ENCODE measurements at places on chromosomes 2 and 18.

DNA sequence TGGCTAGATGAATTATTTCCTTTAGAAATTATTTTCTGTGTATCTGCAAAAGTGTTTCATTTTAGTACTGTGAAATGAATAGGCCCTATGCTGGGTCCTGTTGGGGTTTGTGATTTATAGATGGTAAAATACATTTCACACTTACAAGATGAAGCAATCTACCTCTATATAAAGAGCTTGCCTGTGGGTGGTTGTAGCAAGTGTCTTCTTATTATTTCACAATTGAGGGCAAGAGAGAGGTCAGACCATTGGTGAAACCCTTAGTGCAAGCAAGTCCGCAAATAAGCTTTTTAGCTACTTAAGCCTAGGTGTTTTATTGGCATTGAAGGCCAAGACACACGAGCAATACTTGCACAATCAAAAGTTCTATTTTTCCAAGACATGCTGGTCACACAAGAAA lies 153.1 kb downstream of the FMNL2 start:
- DNase-seq: no peak

- no peak for DNase-seq
These were observed 358.1 kb upstream of the SYT4 start for GRCh38 chr18:43635397-43635796.

- peak; percentile 45 for DNase-seq
These were observed 232.6 kb upstream of the LYPD1 start for GRCh38 chr2:132902626-132903025.

DNA sequence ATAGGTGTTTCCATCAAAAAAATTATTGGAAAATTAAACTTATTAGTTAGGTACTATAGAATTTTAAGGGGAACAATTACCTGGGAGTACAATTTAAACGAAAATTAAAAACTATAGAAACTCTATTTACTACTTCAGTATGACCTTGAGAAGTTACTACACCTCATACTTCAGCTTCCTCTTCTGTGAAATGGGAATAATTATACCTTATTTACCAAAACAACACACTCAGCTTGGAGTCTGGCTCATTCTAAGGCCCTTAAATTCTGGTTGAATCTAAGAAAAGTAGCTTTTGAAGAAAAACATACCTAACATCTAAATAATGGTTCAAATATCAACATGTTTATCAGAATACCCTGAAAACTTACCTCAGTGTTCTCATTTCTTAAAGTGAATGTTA lies 2.7 kb downstream of the NABP1 start:
- no peak for DNase-seq

GRCh38 chr2:56224316-56224715 lies 40.5 kb downstream of the CCDC85A start:
- no peak for DNase-seq

DNA sequence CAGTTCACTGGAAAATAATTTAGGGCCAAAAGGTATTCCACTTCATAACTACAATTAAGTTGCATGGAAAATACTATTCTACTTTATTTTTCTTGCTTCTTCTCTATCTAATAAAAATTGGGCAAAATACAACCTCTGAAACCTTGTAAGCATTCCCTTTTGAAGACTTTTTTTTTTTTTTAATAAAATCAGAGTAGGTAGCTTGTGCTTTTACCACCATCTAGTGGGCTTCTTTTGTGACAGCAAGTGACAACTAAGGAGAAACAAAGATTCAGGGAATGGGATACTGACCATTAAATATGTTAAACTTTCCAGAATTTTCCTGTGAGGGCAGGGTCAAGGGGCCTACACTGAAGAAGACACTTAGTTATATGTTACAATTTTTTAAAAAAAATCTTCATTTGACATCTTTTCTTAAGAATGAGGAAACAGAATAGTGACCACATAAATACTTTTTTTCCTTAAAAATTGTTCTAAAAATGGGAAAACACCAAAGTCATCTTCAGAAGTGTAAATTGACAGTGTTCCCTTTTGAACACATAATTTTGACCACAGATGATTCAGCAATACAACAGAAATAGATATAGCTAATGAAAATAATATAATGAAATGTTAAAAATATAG lies 1183.2 kb upstream of the ACVR2A start:
- peak; percentile 51 for DNase-seq

- no peak for DNase-seq
These were observed 426.7 kb upstream of the PKDCC start for GRCh38 chr2:41621095-41621494.

DNA sequence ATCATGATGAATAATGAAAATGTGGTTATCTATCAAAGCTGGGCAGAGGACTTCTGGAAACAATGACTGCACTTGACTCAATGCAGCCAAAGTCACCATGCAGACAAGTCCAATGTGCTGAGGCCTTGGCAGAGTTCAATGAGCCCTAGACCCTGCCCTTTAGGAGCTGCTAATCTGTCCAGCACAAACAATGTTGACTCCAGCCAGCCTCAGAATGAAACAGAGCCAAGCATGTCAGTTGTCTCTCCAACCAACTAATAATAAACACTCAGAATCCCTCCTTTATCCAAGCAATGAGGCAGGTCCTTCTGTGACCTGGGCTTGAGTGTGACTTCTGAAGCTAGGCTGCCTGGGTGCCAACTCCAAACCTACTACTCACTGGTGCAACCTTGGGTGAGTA lies 270.6 kb downstream of the BCL11A start:
- no peak for DNase-seq

DNA sequence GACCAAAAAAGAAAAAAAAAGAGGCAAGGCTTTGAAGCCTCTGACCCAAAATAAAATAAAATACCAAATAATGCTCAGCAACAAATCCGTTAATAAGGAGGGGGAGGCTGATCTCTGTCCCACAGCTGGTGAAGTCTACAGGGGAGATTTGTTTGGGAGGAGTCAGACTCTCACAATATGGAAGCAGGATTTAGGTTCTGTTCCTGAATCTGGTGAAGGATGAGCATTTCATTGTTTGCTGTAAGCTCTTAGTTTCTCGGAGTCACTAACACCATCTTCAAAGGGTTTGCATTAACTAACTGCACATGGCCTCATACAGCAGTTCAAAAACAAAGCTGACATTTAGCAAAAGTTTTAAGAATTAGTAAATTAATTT lies 339.4 kb upstream of the TNP1 start:
- no peak for DNase-seq

- no peak for DNase-seq
These were observed 241.1 kb downstream of the SMAD2 start for GRCh38 chr18:47689371-47689770.

GRCh38 chr2:85183479-85183878 lies 50.3 kb downstream of the TCF7L1 start:
- peak; percentile 71 for DNase-seq

- DNase-seq: peak; percentile 3
These were observed 69.0 kb upstream of the DSG1 start for GRCh38 chr18:31248783-31249521.

DNA sequence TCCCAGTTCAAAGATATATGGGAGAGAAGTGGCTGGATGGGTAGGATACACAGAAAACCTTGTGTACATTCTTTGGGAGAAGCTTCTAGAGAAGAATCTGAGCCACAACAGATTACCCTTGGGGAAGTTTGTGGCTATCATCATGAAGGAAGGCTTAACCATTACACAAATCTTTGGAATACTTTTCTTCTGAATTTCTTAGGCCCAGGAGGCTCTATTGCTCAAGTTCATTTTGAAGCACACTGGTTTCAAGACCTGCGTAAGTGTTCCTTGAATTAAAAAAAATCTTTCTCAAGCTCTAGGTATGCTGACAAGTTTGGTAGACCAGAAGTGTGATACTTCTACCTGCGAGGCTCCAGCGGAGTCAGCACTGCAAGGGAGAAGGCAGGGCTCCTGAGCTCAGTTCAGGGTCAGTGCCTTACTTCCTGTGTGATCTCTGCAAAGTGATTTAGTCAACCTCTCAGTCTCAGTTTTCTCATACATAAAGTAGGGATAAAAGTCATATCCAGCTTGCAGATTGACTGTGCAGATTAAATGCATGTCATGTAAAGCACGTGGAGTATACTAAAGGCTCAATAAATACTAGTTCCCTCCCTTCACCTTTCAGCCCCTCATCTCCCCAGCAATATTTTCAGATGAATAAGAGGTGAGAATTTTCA lies 438.6 kb downstream of the DLGAP1 start:
- peak; percentile 43 for DNase-seq

DNA sequence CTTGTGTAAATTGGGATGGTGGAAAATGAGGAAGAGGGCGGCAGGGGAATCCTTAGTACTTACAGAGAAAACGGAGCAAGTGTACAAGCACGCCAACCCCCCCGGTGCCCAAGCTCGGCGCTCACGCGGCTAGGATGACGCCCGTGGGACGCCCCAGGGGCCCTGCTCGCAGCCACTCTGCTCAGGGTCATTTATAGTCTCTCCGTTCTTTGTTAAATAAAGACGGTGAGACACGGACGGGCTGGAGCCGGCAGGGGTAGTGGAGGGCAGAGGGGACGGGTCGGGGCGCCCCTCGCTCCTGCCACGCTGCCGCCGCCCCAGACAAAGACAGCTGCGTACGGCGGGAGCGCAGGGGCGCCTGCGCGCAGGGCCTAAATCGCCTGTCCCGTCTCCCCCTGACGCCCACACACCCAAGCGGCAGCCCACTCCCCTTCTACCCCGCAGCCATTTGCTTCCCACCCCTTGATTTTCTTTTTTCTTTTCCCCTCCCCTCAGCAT lies 37.8 kb downstream of the PCBP1 start:
- peak; percentile 57 for DNase-seq

DNA sequence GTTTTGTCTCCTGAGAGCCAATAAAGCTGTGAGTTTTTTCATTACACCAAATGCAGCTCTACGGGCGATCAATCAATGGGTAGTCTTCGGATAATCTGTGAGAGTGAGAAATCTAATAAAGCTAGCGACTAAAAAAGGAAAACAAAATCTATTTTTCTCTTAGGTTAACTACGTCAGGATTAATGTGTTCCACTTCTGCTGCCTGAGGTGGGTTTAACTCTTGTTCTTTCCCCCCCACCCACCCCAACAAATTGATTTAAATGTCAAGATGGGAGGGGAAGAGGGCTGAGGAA lies 63.0 kb upstream of the PSMD14 start:
- DNase-seq: no peak

DNA sequence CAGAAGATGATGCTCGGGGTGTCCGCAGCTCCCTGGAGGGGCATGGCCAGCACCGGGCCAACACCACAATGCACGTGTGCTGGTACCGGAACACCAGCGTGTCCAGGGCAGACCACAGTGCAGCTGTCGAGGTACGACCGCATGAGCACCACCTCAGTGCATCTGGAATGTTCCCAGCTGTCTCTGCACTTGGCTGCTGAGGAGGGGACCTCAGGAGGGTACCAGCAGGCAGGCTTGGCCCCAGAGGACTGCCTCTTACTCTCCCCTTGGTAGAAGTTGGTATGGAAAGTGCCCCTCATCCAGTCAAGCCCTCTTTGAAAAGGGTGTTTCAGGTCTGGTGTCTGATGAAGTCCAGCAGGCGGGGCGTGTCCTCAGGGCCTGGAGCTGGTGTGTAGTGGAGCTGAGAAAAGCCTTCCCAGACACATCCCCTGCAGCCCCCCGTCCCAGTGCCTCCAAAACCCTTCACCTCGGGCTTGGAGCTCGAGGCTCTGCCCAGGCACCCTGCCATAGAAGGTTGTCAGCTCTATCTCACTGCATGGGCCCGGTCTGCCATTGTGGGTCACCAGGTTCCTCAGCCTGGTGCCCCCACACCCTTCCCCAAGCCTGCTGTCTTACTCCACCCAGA lies 16.7 kb downstream of the STK25 start:
- no peak for DNase-seq

DNA sequence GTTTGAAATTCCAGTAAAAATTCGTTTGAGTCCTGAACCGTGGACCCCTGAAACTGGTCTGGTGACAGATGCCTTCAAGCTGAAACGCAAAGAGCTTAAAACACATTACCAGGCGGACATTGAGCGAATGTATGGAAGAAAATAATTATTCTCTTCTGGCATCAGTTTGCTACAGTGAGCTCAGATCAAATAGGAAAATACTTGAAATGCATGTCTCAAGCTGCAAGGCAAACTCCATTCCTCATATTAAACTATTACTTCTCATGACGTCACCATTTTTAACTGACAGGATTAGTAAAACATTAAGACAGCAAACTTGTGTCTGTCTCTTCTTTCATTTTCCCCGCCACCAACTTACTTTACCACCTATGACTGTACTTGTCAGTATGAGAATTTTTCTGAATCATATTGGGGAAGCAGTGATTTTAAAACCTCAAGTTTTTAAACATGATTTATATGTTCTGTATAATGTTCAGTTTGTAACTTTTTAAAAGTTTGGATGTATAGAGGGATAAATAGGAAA lies 80.7 kb downstream of the ACSL3 start:
- DNase-seq: peak; percentile 81

DNA sequence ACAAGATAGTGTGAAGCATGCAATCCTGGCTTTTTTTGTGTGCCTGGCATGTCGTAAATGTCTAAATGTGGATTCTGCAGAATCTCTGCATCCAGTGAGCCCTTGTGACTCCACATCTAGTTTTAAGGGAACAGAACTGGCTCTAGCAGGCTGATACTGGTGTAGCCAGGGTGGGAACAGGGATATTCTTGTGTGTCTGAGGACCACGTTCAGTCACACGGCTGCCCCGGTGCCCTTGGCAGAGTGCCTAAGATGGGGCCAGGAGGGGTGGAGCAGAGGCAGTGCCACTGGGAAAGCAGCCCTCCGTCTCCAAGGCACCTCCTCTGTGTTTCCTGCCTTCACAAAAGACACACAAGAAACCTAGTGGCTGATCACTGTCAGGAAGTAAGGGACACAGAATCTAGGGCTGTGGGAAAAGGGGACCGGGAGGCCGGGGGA lies 91.5 kb upstream of the PARD3B start:
- peak; percentile 7 for DNase-seq

DNA sequence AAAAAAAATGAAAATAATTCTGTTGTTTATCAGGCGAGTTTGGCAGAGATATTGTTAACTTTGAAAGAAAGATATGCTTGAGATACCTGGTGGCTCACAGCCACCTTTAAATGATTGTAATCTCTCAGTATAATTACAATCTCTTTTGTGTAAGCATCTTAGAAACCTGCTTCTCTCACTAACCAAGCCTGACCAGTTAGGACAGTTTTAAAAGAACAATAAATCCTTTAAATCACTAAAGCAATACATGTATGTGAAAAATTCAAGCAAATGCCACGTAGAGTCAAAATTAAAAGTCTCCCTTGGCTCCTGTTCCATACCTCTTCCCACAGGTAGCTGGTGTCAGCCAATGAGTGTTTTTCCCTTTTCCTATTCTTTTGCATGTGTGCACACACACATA lies 15.7 kb upstream of the SGPP2 start:
- DNase-seq: no peak

DNA sequence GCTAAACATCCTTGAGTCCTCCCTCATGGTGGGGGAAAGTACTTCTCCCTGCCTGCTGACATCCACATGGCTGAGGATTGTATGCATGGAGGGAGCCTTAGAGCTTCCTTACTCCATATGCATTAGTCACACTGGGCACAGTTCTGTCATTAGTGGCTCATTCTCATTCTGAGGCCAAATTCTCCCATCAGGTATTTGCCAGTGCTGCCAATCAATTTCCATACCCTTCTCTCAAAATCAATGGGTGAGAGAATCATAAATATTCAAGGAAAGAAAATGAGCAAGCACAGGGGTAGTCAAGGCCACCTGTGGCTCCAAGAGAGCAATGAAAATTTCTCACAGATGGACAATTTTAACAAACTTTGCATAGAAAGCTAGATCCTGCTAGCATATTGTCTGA lies 422.6 kb upstream of the SETBP1 start:
- no peak for DNase-seq

GRCh38 chr2:174026122-174026845 lies 61.1 kb upstream of the SP3 start:
- DNase-seq: peak; percentile 81
